Activated CD4-positive, alpha-beta T cell treated with anti-CD3 and anti-CD28 coated beads, Interleukin-2, amount 50 U/mL, for 16 hours (primary cell): ENCODE measurements at places on chromosomes 16 and 17.

DNA sequence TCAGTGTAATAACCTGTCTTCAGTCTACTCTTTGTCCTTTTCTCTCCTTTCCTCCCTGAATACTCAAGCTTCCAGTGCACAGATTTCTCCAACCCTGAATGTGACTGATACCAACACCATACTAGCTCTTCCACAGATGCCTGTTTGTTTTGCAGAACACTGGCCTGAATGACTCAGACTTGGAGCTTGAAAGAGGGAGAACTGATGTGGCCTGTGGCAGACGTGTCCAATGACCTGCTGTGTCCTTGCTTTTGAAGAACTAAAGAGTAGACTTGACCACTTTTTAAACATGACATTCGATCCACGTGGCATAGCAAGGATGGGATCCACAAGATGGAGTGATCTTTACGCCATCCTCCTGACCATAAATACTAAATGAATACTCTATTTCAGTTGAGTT, 361.0 kb downstream of the WWOX start:
- DNase-seq = no peak

DNA sequence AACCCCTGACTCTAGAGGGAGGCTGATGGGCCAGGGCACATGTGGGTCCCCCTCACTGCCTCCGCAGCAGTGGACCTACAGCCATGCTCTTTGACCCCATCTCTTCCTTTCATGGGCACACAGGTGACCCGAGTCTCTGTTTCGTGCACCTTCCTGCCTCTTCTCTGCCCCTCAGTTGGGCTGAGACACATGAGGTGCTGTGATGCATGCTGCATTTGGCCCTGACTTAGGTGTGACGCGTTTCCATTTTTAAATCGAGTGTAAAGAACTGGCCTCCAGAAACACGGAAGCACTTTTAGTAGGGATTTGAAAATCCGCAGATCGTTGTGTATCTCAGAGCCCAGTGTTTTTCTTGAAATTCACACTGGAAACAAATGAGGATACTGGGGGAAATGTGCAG, 24.6 kb downstream of the C16orf90 start:
- no peak for DNase-seq

GRCh38 chr17:3635474-3636153, 436 bp downstream of the SHPK start:
- DNase-seq = no peak

DNA sequence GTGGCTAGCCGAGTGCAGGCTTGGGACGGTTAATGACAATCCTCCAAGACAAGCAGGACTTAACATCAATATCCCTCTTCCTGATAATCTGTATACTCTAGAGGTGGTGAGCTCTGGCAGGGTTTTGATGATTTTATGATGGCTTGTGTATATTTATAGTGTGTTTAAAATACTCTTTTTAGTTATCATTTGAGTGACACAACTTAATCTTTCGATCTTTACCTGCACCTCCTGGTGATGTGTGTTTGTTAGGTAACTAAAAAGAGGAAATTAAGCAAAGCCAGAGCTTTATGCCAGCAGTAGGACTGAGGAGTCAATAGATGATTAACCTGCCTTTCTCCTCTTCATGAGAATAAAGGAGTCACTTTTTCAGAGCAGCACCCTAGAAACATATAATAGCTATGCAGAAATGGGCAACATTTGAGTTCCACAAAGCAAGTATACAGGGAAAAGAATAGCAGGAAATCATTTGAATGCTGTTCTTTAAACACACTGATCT, 210.5 kb downstream of the IRX3 start:
- no peak for DNase-seq

GRCh38 chr16:13733561-13733960, 186.4 kb upstream of the ERCC4 start:
- DNase-seq = no peak

- no peak for DNase-seq
Measured at GRCh38 chr17:82076018-82076784, 10.6 kb upstream of the DUS1L start.

GRCh38 chr17:34645594-34645993, 66.2 kb downstream of the TMEM132E start:
- no peak for DNase-seq

DNA sequence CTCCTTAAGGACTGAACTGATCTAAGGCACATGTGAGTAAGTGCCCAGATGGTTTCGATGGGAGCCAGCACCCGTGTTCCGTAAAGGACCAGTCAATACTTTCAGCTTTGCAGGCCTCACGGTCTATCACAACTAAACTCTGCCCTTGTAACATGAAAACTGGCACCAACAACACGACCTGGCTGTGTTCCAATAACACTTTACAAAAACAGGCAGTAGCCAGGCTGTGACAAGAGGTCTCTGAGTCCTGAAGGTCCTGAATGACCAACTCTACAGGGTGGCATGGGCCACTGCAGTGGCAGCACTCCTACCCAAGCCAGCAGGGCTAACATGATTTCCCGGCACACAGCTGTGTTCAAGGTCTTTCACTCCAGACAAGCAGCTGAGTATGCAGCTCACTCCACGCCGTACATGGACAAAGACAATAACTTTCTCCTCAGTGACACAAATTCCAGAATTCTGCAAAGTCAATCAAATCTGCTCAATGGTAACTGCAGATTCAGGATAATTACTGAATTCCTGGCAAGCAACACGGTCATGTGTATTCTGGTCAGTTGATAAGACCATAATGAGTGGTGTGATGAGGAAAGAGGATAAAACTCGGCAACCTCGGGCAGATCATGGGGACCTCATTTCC, 15.3 kb downstream of the NPLOC4 start:
- no peak for DNase-seq

DNA sequence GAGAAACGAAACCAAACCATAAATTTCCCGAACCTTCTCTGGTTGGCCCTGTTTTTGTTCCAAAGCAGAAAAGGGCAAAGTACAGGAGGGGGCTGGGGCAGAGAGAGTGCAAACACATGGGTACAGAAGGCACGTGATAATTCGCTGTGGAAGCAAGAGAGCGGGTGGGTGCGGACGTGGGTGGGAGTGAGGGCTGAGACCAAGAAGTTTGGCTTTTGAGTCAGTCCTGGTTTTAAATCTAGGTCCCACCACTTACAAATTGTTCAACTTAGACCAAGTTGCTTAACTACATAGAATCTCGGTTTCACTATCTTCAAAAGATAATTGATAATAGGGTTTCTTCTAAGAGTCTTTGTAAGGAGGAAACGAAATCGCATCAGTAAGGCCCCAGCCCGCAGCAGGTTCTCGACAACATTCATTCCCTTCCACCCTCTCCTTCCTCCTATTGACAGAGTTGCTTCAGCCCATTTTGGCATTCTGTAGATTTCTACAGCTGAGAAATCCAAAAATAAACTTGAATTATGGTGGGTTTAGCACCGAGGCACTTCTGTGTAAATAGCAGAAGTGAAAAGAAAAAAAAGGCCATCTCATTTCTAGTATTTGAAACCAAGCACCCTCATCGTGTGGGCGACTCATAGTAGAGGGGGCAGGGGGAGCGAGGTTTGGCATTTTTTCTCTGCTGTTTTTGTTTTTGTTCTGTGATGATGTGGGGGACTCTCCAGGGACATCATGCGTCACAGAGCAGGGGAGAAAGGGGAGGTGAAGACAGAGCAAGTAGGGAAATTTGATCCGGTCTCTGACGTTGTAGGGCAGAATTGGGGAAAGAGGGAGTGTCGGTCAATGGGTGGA, 33.6 kb upstream of the CCR7 start:
- peak; percentile 83 for DNase-seq

- no peak for DNase-seq
Measured at GRCh38 chr17:5126719-5127488, 11.1 kb downstream of the USP6 start.

- DNase-seq = peak; percentile 84
Measured at GRCh38 chr17:3913531-3914311, 2.5 kb downstream of the P2RX1 start.

GRCh38 chr17:75571197-75571884, 16.3 kb upstream of the MYO15B start:
- DNase-seq = no peak

DNA sequence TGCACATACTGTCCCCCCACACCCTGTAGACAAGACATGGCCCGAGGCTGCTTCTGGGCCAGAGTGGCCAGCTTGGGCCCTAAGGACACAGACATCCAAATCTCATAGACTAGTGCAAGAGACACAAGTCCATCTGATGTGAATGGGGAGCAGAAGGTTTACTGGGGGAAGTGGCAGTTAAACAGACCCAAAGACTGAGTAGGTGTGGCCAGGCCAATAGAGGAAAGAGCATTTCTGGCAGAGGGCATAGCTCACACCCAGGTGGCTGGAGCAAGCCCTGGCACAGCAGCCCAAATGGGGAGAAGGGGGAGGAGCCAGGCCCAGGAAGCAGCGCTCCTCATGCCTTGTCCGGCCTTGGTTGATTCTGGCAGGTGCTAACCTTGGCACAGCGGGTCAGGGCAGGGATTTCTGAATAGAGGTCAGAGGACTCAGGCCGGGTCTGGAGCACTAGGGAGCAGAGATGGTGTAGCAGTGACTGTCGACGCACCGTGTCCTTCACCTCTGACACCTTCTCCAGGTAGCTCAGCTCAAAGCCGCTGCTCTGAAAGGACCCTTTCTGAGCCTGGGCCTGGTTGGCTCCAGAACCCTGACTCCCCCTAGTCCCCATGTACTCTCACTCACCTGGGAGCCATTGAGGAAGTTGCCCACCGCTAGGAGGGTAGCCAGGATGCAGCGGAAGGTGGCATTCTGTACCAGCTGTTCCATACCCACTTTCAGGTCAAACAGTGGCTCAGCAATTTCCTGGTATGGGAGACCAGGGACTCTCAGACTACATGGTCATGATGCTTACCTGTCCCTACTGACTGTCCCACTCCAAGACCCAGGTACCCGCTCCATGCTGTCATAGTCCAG, 4.1 kb downstream of the TMEM208 start:
- DNase-seq = no peak

DNA sequence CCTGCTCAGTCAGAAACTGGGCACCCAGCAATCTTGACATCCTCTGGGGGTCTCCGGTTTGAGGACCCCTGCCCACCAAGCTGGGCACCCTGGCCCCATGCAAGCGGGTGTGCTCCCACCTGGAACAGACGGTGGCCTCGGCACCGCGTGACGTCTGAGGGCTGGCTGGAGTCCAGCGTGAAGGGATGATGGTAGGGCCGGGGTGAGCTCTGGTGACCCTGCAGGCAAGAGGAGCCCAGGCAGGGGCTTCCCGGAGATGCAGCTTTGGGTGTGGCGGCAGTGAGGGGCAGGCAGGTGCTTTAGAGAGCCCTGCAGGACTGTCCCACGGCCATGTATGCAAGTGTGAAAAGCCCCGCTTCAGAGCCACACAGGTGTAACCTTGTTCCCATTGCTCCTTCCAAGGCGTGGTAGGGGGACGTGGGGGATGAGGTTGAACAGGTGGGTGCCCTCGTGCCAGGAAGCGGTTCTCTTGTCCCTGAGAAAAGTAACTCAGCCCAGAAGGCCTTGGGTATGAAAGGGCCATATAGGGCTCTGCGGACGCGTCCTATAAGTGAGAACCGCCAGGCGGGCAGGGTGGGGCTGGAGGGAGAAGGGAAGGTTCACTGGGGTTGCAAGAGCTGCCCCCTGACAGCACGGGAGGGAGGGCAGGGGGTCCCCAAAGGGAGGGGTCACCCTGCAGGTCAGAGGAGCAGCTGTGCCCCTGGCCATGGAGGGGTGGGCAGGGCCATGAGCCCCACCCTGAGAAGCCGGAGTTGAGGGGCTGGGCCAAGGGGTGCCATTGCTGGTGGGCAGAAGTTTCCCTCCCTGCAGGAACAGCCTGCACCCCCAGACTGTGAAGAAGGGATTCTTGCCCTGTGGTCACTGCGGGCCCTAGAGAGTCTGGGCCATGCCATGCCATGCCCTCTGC, 9.2 kb downstream of the RGS11 start:
- DNase-seq = no peak
